ENCODE measurements at places on chromosomes 2 and 18.
A peak's percentile ranks its signal among the peaks of the same experiment; 100 is the strongest.

- no peak for DNase-seq
Measured at GRCh38 chr2:34808426-34808825, 1209.3 kb upstream of the FAM98A start.

GRCh38 chr2:85981579-85982247 is 92.9 kb upstream of the ST3GAL5 start:
- DNase-seq, result no peak

- no peak for DNase-seq
Measured at GRCh38 chr2:1488851-1489250, 75.6 kb downstream of the TPO start.

GRCh38 chr2:195532628-195533271 is 124.3 kb upstream of the SLC39A10 start:
- peak; percentile 38 for DNase-seq

DNA sequence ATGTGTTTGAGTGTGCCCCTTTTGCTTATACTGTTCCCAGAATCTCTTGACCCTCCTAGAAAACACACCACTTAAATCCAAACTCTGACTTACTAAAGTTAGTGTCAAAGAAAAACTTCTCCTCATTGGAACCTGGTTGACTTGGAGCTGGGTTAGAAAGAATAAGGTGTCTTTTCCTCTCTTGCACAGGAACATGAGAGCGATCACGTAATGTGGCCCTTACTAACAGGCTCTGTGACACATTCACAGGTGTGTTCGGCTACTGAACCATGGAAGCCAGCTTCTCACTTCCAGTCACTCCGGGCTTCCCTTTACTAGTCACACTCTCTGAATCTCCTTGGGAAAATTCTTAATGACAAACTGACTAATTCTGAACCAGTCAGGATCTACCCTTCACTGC is 5.4 kb upstream of the POU3F3 start:
- DNase-seq, result peak; percentile 30

DNA sequence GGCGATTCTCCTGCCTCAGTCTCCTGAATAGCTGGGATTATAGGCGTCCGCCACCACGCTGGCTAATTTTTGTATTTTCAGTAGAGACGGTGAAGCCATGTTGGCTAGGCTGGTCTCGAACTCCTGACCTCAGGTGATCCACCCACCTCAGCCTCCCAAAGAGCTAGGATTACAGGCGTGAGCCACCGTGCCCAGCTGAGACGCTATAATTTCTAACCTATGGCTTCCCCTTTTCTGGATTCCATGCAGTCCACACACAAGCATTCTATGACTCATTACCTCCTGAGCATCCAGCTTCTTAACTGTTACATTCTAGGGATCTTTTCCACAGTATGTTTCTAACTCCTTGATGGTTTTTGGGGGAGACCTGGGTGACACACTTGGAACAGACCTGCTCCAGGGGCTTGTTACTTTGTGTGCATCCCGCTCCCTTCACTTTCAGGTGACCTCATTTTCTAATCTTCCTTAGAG is 11.8 kb upstream of the KCMF1 start:
- DNase-seq, result no peak

DNA sequence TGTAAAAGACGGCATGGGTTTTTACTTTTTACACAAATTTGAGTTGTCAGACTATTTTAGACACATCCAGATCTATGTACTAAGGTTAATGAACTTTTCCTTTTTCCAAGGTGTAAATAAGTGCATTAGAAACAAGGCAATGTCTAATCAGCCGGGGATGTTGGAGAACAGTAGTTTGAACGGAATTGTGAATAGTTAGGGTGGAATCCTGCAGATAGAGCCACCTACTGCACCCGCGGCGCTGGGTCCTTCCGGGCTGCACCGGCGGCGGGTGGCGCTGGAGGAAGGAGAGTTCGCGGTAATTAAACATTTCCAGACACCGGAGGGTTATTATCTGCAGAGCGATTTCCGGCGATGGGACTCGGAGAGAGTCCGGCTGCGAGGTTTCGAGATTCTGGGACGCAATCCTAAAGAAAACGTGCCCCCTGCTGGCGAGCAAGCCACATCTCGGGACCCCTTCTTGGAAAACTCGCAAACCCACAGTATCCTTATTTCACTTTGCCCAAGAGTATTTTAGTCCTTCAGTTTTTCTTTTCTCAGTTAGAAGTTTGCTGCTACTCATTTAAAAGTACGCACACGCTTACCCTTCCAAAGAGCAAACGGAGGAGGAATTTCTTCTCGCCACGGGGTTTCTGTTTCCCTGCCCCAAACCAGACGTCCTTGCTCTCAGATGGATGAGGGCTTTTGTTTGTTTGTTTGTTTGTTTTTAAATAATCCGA is 4.5 kb upstream of the OSR1 start:
- peak; percentile 66 for DNase-seq

- no peak for DNase-seq
Measured at GRCh38 chr18:9244376-9244775, 90.2 kb upstream of the TWSG1 start.
